ENCODE measurements at places on chromosomes 7 and 10.

DNA sequence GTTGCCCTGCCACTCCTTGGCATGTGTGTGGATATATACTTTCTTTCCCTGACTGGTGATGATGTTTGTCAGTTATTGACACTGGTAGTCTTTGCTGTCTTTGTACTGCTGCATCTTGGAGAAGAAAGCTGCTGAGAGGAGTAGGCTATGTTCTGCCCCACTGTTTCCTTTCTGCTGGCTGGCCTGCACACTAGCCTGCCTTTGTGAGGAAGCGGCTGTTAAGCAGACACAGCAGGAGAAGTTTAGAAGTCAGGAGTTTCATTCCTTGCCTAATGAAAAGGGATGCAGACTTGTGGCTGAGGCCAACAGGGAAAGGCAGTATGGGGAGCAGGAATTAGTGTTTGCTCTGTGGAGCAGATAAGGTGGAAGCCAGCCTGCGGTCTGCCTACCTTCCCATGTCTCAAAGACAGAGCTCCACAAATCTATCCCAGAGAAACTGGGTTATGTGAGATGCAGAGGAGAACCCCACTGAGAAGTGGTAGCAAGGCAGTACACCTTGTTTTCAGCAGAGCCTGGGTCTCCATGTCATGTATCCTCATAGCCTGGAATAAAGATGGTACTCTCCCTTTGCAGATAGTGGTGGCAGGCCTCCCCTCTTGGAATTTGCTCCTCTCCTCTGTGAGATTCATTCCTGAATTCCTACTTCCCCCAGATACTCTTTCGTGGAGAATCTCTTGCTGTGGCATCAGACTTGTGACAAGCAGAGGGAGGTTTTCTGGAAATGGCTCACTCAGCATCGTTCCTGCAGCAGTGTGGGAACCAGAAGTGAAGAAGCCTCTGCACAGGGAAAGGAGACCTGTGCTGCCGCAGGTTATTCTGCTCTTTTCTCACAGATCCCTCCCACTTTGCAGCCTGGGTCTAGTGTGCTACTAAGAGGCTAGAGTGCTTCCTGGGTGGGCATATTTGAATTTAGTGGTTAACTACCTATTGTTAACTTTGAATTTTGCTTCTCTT is 130.2 kb downstream of the LRRC4 start:
- no peak for DNase-seq

DNA sequence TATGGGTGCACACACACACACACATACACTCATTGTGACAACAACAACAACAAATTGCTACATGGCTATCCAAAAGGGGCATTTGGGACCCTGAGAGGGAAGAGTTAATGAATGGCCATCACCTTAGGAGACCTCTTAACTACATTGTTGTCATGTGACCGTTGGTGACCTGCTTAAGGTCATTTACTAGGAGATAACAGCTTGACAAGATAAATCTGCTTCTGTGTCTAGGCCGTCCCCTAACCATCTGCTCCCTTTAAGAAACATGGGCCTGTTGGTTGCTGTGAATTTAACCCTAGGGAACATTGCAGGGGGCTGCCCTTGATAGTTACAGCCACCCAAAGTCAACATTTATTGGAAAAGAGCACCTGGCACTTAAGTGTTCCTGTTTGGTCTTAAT is 29.7 kb downstream of the C1QL3 start:
- no peak for DNase-seq

- no peak for DNase-seq
These were observed 150.8 kb upstream of the NPS start for GRCh38 chr10:127398140-127398970.

DNA sequence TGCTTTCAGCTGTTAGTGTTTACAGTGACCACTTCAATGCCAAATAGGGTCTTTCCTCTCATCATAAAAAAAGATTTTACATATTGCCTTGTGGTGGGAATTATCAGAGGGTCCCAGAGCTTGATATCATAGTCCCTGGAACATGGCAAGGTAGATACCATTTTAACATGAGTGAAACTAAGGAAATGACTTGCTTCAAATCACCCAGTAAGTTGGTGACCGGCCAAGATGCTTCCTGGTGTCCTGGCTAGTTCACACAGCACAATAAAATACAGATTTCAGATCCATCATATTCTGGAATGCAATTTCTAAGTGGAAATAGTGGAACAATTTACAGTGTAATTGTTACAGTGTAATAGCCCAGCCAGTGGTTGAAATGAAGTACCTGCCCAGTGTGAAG is 36.6 kb downstream of the CNNM1 start:
- DNase-seq = no peak

DNA sequence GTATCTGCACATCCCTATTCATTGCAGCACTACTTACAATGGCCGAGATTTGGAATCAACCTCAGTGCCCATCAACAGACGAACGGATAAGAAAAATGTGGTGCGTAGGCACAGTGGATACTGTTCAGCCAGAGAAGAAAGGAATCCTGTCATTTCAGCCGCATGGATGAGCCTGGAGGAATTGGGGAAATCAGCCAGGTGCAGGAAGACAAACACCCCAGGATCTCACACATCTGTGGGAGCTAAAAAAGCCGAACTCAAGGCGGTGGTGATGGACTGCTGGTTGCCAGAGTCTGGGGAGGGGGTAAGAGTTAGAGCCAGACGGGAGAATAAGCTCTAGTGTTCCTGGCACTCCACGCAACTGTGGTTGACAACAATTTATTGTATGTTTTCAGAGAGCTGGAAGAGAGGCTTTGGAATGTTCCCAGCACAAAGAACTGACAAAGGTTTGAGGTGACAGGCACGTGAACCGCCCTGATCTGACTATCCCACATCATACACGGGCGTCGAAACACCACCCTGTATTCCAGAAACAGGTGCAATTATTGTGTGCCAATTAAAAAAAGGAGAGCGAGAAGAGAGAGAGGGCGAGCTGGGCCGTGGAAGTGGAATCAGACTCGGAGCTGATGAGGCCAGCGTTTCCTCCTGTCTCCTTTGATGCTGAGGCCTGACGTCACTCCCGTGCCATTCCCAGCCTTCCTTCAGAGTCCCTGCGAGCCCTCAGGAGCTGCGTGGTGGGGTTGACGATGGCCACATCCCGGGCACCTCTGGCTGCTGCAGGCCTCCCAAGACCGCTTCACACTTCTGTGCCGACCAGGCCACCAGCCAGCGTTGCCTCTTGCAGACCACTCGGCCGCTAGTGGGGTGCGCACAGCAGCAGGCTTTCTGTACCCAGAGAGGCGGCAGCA is 189.5 kb downstream of the DNAJB6 start:
- DNase-seq = no peak

DNA sequence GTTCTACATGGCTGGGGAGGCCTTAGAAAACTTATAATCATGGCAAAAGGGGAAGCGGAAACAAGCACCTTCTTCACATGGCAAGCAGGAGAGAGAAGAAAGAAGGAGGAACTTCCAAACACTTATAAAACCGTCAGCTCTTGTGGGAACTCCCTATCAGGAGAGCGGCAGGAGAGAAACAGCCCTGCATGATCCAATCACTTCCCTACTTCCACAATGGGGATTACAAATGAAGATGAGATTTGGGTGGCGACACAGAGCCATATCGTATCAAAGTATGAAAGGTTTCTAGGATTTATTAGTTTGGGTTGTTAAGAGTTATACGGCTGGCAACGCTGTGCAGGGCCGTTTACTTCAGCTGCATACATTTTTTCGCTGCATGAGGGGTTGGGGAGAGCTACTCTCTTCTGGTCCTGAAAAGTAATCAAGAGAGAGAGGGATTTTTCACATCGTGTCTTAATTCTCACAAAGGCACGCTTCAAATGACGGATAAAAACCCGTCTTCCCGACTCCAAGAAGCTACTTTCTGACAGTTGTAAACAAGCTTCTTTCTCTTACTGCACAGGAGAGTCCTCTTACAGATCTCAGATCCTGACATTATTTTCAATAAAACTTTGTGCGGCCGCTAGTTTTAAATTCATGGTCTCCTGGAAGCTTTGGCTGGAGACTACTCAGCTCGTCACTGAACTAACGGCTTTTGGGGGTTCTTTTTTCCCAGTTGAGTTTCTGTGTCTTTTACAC is 751 bp upstream of the GTPBP10 start:
- DNase-seq = peak; percentile 26

GRCh38 chr10:20185116-20185515 is 368.9 kb downstream of the PLXDC2 start:
- DNase-seq = no peak

DNA sequence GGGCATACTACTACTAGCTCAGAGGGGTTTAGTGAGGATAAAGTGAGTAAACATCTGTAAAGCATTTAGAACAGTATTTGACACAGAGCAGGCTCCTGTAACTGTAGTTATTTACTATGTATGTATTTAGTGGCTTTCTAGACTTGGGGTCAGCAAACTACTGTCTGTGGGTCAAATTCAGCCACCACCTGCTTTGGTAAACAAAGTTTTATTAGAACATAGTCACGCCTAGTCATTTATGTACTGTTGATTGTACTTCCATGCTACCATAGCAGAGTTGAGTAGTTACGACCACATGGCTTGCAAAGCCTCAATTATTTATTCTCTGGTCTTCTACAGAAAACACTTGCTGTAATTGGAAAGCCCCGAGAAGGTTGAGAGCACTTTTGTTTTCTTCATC is 248.5 kb upstream of the PLPP4 start:
- no peak for DNase-seq
